ENCODE measurements at places on chromosomes 1 and 21. TPM values are rescaled to one million over a fixed set of nuclear protein-coding genes. Genes with fewer than 3 reads are reported as not detected.
A peak's percentile ranks its signal among the peaks of the same experiment; 100 is the strongest.

PLA2G2A gene
- 0.97 TPM for total RNA-seq

ELF3 gene
- total RNA-seq, result 13.0 TPM

TM2D1 gene
- 47.5 TPM for total RNA-seq

DNA sequence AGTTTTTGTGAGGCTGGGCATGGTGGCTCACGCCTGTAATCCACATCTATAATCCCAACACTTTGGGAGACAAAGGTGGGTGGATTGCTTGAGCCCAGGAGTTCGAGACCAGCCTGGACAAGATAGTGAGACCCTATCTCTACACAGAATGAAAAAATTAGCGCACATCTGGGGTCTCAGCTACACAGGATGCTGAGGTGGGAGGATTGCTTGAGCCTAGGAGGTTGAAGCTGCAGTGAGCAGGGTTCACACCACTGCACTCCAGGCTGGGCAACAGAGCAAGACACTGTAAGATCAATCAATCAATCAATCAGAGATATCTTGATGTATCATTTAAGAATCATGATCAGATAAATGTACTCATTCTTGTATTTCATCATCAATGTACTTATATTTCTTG lies 7.1 kb downstream of the ZYG11B start:
- no peaks in the 10 kb centered on the region for H3K27me3 ChIP-seq
- H3K4me1 ChIP-seq, result no peaks in the 10 kb centered on the region
- no peak for DNase-seq
- no peaks in the 10 kb centered on the region for H3K36me3 ChIP-seq

DNA sequence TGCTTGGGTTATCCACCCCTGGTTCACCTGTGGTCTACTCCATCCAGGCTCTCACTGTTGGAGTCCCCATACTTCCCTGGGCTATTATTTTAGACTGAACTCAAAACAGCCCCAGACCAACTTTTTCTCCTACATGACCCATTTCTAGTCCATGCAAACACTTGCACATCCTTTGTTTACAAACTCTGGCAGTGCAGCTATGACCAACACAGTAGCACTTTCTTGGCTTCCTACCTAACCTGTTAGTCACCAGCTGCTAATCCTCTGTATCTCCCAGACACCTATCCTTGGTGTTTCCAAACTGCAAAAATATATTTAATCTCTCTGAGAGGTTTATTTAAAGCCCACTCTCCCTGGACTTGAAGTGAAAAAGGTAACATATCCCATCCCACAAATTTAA lies 90.8 kb downstream of the DDAH1 start:
- H3K36me3 ChIP-seq, result no peaks in the 10 kb centered on the region
- no peak overlapping the region for H3K4me3 ChIP-seq
- peaks cover 8% of the 10 kb centered on the region for H3K4me1 ChIP-seq

DNA sequence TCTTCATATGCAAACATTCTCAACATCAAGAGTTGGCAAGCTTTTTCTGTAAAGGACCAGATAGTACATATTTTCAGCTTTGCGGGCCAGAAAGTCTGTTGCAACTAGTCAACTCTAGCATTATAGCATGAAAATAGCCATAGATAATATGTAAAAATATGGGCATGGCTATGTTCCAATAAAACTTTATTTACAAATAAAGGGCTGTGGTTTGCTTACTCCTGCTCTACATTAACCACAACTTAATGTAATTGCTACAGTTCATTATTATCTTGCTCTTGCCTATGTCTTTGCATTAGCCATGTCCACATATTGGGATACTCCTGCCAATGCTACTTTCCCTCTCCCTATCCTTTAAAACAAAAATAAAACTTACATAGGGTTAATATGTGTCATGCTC lies 24.5 kb upstream of the CTSK start:
- no peak overlapping the region for H3K27ac ChIP-seq
- H3K4me1 ChIP-seq, result no peaks in the 10 kb centered on the region
- peaks cover 28% of the 10 kb centered on the region for H3K36me3 ChIP-seq

DNA sequence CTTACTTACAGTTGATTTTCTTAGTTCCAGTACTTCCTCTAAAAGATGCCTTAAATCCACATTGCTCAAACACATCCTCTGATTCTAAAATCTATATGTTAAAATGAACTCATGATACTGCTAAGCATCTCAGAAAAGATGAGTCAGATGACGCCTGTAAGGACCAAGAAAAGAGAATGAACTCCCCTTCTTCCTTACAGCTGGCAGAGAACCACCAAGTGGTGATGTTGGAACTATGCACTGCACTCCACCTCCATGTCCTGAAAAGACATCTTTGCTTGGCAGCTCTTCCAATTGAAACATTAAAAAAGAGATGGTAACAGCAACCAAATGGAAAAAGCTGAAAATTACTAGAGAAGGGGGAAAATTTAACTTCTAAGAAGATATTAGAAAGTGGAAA lies 648.8 kb downstream of the PTPRC start:
- no peak overlapping the region for H3K4me3 ChIP-seq
- H3K27me3 ChIP-seq, result no peaks in the 10 kb centered on the region
- no peaks in the 10 kb centered on the region for H3K36me3 ChIP-seq
- no peak for DNase-seq
- no peak overlapping the region for H3K27ac ChIP-seq
- no peaks in the 10 kb centered on the region for H3K4me1 ChIP-seq

DNA sequence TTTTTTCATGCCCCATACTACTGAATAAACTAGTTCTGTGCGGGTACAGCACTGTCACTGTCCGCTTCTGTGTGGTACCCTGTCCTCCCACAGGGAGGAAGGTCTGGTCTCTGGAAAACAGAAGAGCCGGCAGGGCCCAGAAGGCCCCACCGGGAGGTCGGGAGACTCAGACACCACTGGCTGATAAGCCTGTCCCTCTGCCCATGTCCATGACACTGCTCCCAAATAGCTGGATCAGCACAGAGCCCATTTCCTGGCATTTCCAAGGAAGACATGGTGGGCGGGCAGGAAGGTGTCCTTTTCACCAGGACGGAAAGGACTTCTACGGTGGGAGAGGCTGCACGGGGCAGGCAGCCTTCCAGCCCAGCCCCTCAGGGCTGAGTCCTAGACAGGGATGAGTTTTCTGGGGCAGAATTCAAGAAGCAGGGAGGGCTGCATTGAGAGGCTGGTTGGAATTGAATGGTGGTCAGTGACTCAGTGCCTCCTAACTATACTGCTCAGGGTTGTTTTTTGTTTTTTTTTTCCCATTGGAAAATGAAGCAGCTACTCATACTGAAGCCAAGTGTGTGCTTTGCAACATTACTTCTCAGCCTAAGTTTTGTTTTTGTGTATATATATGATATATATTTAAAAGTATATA lies 7.1 kb downstream of the PSRC1 start:
- H3K27me3 ChIP-seq, result no peaks in the 10 kb centered on the region
- DNase-seq, result no peak
- peaks cover 16% of the 10 kb centered on the region for H3K4me1 ChIP-seq
- H3K4me3 ChIP-seq, result no peak overlapping the region
- peaks cover 12% of the 10 kb centered on the region for H3K36me3 ChIP-seq

- DNase-seq, result peak; percentile 49
- H3K4me3 ChIP-seq, result no peak overlapping the region
- peaks cover 5% of the 10 kb centered on the region for H3K36me3 ChIP-seq
- no peaks in the 10 kb centered on the region for H3K27me3 ChIP-seq
These were observed 29.9 kb downstream of the PMVK start for GRCh38 chr1:154906621-154907081.

- no peaks in the 10 kb centered on the region for H3K36me3 ChIP-seq
- H3K27ac ChIP-seq, result no peak overlapping the region
- DNase-seq, result no peak
- H3K27me3 ChIP-seq, result peaks cover 15% of the 10 kb centered on the region
These were observed 21.9 kb upstream of the NEK2 start for GRCh38 chr1:211697356-211697755.
